GM12891 (cell line): ENCODE measurements at places on chromosomes 11 and 22.

- no peak for DNase-seq
Measured at GRCh38 chr11:75028724-75029123, 40.0 kb downstream of the NEU3 start.

- no peak for DNase-seq
Measured at GRCh38 chr22:36386351-36386899, 1.3 kb downstream of the MYH9 start.

DNA sequence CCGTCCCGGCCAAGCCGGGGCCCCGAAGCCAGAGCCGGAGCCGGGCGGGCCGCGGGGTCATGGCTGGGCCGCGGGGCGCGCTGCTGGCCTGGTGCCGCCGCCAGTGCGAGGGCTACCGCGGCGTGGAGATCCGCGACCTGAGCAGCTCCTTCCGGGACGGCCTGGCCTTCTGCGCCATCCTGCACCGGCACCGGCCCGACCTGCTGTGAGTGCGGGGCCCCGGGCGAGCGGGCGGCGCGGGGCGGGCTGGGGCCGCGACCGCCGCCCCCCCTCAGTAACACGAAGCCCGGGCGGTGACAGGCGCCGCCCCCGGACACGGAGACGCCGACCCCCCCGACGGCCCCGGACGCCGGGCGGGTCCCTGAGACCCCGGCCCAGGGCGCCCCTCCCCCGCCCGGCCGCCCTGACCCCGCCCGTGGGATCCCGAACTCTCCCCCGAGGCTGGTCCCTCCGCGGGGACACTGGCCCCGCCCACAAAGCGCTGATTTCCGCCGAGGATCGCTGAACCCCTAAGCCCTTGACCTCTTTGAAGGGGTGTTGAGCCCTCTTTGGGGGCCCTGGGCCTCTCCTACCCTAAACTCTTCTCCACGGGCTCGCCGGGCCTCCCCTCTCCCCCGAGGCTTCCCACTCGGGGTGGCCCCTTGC is 389 bp downstream of the MICALL1 start:
- DNase-seq: peak; percentile 65

GRCh38 chr11:92894197-92894596 is 75.3 kb upstream of the MTNR1B start:
- DNase-seq: no peak

GRCh38 chr22:45799291-45799690 is 127.7 kb downstream of the ATXN10 start:
- DNase-seq: no peak

GRCh38 chr22:23514322-23515038 is 65.6 kb downstream of the IGLL1 start:
- no peak for DNase-seq

GRCh38 chr11:110446594-110446993 is 16.8 kb downstream of the FDX1 start:
- DNase-seq: no peak

- no peak for DNase-seq
Measured at GRCh38 chr11:18720091-18720807, 5.7 kb downstream of the IGSF22 start.

- no peak for DNase-seq
Measured at GRCh38 chr11:59206635-59207034, 6.1 kb downstream of the MPEG1 start.

- DNase-seq: no peak
Measured at GRCh38 chr11:127385071-127385470, 384.5 kb upstream of the KIRREL3 start.

GRCh38 chr11:86442420-86442819 is 67.7 kb downstream of the CCDC81 start:
- no peak for DNase-seq

DNA sequence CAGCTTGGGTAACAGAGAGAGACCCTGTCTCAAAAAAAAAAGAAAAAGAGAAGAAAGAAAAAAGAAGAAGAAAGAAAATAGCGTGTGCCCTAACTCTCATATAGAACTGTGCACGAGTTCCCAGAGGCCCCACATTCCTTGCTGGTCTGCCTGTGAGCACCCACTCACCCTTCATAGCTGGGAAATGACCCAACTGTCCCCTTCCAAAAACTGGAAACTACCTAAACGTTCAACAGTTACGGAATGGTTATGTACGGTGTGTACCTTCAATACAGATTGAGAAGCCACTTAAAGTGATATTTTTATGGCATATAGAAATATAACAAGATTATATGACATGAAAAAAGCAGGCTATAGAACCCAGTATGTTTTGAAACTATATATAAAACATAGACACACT is 82.0 kb downstream of the PARVA start:
- DNase-seq: no peak
